ENCODE measurements at places on chromosomes 5 and 9. TPM values are rescaled to one million over a fixed set of nuclear protein-coding genes. Genes with fewer than 3 reads are reported as not detected.

GRCh38 chr5:38806775-38807258 is 39.0 kb upstream of the OSMR start:
- peak; percentile 36 for DNase-seq
- peak overlapping the region; percentile 51 for H3K27ac ChIP-seq
- H3K4me1 ChIP-seq: peaks cover 43% of the 10 kb centered on the region
- no peak overlapping the region for H3K4me3 ChIP-seq

DNA sequence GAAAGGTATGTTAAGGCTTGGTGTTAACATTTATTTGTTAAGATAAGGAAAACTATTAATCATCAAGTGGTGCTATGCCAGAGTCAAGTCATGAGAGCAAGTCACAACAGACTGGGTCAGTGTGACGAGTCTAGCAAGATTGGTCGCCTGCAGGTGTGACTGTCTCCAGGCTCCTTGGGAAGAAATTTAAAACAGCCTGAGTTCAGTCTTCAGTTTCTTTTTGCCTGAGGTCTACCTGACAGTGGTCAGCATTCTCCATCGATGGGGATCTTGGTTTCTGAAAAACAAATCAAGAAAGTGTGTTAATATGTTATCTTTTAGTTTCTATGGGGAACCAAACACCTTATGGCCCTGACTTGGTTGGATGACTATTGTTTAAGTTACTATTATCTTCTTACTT is 56.3 kb downstream of the CETN3 start:
- DNase-seq: no peak
- H3K4me1 ChIP-seq: no peaks in the 10 kb centered on the region
- no peaks in the 10 kb centered on the region for H3K27me3 ChIP-seq
- H3K36me3 ChIP-seq: no peaks in the 10 kb centered on the region
- no peak overlapping the region for H3K4me3 ChIP-seq

- no peaks in the 10 kb centered on the region for H3K36me3 ChIP-seq
- H3K4me3 ChIP-seq: no peak overlapping the region
- no peak for DNase-seq
- no peaks in the 10 kb centered on the region for H3K4me1 ChIP-seq
Measured at GRCh38 chr5:127567026-127567768, 49.8 kb downstream of the PRRC1 start.

ZDHHC11B gene
- total RNA-seq: 0.39 TPM

NIPAL4 gene
- total RNA-seq: 2.4 TPM

GRCh38 chr5:81835814-81836367 is 85.0 kb upstream of the SSBP2 start:
- DNase-seq: no peak
- H3K36me3 ChIP-seq: no peaks in the 10 kb centered on the region
- no peak overlapping the region for H3K27ac ChIP-seq
- no peak overlapping the region for H3K4me3 ChIP-seq
